ENCODE measurements at places on chromosomes 7 and 10.

DNA sequence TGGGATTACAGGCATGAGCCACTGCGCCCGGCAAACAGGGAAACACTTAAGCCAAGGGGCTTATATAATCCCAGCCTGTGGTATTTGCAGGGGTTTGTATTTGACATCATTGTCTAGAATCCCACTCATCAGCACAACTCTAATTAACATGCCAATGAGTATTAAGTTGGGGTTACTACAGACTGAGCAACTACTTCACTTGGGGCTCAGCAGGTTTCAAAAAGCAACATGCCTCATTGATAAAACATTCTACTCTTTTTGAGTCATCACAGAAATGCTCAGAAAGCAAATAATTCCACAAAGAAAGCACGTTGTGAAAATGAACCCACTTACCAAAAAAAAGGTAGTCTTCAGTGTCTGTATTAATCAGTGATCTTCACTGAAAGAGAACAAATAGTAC is 236.9 kb upstream of the CELF2 start:
- no peak overlapping the region for H3K4me3 ChIP-seq
- H3K36me3 ChIP-seq: no peaks in the 10 kb centered on the region
- no peak for DNase-seq
- no peak overlapping the region for H3K27ac ChIP-seq

DNA sequence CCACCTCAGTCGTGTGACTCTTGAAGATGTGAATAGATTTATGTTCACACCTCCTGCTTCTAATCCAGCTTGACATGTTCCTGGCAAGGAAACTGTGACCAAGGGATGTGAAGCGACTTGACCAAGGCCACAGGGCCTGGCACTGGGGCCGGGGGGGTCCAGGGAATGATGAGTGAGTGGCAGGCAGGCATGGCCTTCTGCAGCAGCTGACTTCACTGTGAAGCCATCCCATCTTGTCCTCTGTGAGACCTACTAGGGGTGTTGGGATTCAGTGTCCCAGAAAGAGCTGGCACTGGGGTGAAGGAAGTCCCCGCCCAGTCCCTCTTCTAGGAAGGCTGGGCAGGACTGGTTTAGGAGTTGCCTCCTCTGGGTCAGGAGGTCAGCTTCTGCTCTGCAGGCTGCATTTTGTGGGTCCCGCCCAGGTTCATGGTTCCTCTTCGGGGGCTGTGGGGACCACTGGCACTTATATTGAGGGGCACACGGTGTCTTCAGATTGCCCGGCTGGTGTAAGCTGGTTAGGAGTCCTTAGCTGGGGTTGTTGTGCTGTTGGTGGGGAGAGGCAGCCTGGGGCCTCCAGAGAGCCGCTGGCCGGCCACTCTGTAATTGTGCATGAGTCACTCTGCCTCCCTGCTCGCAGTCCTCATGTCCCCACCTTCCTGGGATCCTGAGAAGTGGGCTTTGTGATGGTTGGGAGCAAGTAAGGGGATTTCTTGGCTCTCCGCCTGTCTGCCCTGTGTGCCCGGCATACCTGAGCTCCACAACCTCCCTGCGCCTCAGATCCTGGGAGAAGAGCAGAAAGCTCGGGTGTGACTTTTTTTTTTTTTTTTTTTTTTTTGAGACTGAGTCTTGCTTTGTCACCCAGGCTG is 11.0 kb downstream of the ZMIZ1 start:
- H3K27me3 ChIP-seq: peaks cover 25% of the 10 kb centered on the region
- no peak for DNase-seq
- peaks cover 5% of the 10 kb centered on the region for H3K36me3 ChIP-seq
- H3K4me3 ChIP-seq: no peak overlapping the region
- no peak overlapping the region for H3K27ac ChIP-seq

DNA sequence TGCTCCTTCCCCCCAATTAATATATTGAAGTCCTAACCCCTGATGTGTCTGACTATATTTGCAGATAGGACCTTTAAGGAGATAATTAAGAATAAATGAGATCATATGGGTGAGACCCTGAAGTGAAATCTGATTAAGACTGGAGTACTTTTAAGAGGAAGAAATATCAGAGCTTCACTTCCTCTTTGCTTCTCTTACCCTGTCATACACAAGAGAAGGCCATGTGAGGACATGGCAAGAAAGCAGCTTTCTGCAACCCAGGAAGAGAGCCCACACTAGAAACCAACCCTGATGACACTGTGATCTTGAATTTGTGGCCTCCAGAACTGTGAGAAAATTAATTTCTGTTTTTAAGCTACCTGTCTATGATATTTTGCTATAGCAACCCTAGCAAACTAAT is 44.2 kb downstream of the JMJD1C start:
- peak overlapping the region; percentile 36 for H3K4me3 ChIP-seq
- peak; percentile 14 for DNase-seq
- H3K4me1 ChIP-seq: peaks cover 15% of the 10 kb centered on the region
- H3K27me3 ChIP-seq: no peaks in the 10 kb centered on the region
- H3K36me3 ChIP-seq: peaks cover 5% of the 10 kb centered on the region

DNA sequence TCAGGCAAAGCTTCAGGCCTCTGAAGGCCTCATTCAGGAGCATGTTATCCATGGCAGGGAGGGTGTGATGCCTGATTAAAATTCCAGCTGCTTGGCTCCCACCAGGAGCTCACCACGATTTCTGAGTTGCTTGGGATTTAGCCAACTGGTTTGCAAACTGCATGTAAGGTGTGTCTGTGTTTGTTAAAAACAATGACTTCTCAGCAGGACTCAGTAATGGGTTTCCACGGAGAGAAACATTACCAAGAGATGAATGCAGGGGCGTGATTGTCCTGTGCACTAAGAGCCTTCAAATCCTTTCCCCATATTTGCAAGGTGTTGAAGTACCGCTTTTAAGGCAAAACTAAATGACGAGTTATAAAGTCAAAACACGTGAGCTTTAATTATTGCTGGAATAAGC is 88.8 kb upstream of the BTBD16 start:
- H3K4me1 ChIP-seq: no peaks in the 10 kb centered on the region
- H3K36me3 ChIP-seq: no peaks in the 10 kb centered on the region
- no peak overlapping the region for H3K27ac ChIP-seq
- H3K4me3 ChIP-seq: no peak overlapping the region
- no peak for DNase-seq

DNA sequence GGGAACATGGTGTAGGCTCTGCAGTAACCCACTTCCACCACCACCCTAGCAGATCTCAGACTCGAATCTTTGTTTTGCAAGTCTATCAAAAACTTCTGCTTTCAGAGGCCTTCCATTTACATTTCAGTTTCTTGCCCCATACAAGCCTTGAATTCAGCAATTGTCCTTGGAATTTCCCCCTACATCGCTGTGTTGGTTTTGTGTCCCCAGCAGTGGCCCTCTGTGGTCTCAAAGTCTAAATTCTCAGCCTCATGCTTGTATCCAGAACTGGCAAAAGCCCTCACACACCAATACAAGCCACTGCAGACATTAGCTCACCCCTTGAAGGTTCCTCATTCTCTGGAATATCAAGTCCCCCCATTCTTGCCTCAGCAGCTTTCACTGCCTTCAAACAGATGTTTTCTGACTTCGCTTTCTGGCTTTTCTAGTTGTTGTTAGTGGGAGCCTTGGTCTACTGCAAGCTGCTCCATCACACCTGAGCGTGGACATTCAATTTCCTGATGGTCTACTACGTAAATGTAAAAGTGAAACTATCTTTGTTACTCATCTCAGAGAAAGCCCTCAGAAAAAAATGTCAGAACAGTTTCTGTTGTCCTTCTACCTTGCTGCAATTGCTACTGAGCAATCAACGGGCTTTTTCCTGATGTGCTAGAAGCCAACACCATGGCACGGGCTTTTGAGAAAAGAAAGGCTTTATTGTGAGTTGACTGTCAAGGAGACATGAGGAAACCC is 1.8 kb upstream of the NUB1 start:
- DNase-seq: peak; percentile 31
- peak overlapping the region; percentile 69 for H3K4me3 ChIP-seq
- no peaks in the 10 kb centered on the region for H3K27me3 ChIP-seq
- H3K27ac ChIP-seq: peak overlapping the region; percentile 94
- H3K4me1 ChIP-seq: peaks cover 31% of the 10 kb centered on the region
- H3K36me3 ChIP-seq: peaks cover 5% of the 10 kb centered on the region
